ENCODE measurements at places on chromosomes 12 and 14.
A peak's percentile ranks its signal among the peaks of the same experiment; 100 is the strongest.

- peak; percentile 32 for DNase-seq
Measured at GRCh38 chr14:21796916-21797315, 123.3 kb upstream of the OR4E1 start.

- DNase-seq, result peak; percentile 14
Measured at GRCh38 chr12:52495389-52495788, 2.3 kb upstream of the KRT6A start.

DNA sequence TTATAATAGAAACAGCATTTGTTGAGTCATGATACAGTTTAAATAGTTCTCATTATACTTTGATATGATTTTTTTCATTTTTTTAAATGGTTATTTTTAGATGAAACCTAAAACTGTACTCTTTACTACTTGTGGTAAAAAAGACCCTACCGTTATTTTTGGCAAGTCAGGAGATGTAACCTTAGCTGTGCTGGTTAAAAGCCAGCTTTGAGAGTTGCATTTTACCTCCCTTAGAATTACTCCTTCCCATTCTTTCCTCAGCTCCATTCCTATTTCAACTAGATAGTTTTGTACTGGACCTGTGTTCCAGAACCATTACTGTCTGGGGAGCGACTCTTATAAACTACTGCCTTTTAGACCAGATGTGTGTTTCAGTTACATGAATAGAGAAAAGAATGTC lies 92.0 kb downstream of the RAD51B start:
- DNase-seq, result no peak

- DNase-seq, result no peak
Measured at GRCh38 chr12:19946550-19946949, 421.8 kb upstream of the PDE3A start.

DNA sequence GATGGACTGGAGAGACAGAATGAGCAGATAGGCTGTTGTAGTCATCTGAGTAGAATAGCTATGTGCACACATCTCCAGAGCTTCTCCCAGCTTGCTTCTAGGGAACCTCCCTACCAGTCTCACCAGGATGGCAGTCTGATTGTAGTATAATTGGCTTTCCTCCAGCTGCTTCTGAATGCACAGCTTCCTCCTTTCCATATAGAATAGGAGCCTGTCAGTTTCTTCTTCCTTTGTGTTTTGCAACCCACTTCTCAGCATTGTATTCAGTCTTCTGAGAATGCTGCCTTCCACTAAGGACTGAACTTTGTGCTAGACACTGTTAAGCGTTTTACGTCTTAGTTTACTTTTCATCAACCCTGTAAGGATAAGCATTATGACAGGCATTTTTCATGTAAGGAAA lies 2.2 kb upstream of the CSAD start:
- no peak for DNase-seq

DNA sequence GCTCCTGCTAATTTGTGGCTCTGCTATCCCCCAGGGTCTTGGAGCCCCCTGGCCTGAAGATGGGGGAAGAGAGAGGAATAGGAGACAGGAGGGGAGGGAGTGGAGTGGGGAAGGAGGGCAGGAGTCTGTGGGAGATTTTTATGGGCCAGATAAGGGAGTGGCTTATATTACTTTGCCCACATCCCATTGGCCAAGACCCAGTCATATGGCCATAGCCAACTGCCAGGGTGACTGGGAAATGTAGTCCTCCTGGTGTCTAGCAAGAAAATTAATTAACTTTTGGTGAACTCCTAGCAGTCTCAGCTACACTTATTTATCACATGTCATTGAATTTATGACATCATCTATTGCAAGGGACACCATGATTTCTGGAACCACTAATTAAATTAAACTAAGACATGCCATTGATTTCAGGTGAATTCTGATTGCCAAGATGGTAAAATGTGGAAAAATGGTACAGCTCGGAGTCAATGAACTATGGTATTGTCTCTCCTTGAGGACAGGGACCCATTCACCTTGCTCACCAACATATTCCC lies 50.3 kb downstream of the ESRRB start:
- DNase-seq, result no peak

GRCh38 chr12:57740656-57741412 lies 2.3 kb upstream of the AGAP2 start:
- no peak for DNase-seq

GRCh38 chr12:83514372-83514771 lies 827.7 kb downstream of the TMTC2 start:
- peak; percentile 25 for DNase-seq

All from NCI-H748 treated with DMSO at 0.1 percent for 48 hours (cell line).